Right ventricle myocardium superior (tissue), 1 donor: ENCODE measurements at places on chromosomes 4 and X. TPM values are rescaled to one million over a fixed set of nuclear protein-coding genes. Genes with fewer than 3 reads are reported as not detected.

- no peak for DNase-seq
Observed at GRCh38 chrX:41708486-41708885, 15.5 kb upstream of the GPR82 start.

DNA sequence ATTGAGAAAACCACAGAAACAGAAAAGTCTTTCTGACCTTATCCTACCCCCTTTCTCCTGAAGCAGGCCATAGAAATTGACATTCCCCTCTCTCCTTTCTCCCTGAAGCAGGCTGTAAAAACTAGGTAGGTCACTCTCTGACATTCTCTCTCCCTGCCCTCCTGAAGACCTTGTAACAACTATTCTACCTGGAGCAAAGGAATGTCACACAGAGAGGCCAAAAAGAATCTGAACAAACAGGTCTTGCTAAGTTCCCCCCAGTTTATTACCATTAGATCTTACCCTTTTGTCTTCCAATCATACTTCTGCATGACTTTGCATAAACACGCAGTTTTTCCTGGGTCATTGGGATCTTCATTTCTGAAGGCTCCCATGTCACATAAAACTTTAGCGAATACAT lies 198.3 kb upstream of the GYPA start:
- DNase-seq = no peak

- no peak for DNase-seq
Observed at GRCh38 chr4:80374180-80374579, 38.6 kb downstream of the CFAP299 start.

GRCh38 chr4:169912996-169913395 lies 113.2 kb downstream of the MFAP3L start:
- DNase-seq = no peak

The CSAG2 gene
- not detected for total RNA-seq

DNA sequence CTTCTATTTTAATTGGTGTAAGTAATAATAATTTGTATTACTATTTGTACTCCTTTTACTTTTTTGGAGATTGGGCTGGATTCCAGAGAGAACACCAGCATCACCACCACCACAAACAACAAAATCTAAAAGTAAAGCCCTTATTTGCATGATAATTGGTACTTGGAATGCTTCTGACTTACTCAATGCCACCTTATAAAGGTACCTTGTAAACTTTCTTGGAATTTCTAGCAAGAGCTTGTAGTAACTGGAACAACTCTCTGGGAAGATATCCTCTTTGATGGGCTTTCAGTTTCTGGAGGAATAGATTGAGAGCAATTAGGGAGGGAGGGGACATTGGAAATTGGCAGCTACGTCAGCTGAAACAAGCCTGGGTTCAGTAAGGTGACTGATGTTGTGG lies 20.2 kb upstream of the PITX2 start:
- no peak for DNase-seq

The SUV39H1 gene
- 2.3 TPM for total RNA-seq

The SLIT2 gene
- 10.2 TPM for total RNA-seq

DNA sequence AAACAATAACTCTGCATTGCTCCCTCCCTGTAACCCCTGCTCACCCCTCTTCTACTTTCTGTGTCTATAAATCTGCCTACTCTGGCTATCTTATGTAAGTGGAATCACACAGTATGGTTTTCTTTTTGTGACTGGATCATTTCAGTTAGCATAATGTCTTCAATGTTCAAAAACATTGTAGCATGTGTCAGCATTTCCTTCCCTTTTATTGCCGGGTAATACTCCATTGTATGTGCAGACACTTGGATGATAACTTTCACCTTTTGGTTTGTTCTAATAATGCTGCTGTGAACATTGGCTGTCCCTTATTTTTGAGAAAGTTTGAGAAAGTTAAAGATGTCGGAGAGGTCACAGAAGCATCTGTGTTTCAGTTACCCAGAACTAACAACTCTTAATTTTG lies 60.6 kb upstream of the TLR2 start:
- no peak for DNase-seq

GRCh38 chr4:57351731-57352130 lies 241.5 kb upstream of the IGFBP7 start:
- no peak for DNase-seq
